D721Med (cell line): ENCODE measurements at places on chromosomes 12 and 14.

DNA sequence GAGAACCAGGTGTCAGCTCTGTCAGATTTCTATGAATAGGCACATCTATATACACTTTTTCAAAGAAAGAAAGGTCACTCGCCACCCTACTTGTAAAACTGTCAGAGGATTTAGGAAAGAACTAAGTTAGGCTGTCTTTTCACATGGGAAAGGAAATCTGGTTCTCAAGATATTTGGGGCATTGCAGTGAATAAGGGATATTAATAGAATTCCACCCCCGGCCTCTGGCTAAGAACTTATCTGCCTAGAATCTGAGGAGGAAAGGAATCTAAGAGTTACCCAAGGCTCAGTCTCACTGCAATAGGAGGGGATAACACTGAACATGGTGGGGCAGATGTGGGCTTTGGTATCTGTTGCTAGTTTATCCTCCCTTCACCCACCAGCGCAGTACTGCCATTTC is 677.6 kb downstream of the NRXN3 start:
- no peak for DNase-seq

DNA sequence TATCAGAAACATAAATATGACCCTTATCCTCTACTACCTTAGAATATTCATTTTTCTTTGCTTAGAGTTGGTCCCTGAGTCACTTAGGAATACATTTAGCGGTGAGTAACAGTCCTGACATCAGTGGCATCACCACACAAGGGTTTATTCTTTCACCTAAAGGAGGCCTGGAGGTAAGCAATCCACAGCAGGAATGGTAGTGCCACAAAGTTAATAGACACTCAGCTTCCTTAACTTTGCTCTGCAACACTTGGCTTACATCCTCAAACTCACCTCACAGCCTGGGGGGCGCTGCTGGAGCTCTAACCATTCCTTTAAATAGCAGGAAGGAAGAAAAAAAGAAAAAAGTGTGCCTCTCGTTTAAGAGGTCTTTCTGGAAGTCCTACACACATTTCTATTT is 29.1 kb downstream of the BBOF1 start:
- DNase-seq = no peak

DNA sequence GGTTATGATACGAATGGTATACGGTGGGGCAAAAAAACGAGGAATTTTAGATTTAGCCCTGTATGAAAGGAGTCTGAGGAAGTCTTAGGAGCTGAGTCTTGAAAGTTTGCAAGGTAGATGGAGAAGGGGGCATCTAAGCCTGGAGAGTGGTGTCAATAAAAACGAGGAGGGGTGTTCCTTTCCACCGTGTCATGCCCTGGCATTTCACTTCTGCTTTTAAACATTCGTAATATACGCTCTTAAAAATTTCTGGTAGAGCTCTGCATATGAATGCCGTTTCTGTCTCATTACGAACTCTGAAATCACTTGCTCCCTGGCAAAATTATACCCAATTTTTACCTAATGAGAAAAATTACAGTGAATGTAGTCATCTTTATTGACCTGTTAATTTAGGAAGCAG is 170.2 kb downstream of the ERC1 start:
- no peak for DNase-seq

DNA sequence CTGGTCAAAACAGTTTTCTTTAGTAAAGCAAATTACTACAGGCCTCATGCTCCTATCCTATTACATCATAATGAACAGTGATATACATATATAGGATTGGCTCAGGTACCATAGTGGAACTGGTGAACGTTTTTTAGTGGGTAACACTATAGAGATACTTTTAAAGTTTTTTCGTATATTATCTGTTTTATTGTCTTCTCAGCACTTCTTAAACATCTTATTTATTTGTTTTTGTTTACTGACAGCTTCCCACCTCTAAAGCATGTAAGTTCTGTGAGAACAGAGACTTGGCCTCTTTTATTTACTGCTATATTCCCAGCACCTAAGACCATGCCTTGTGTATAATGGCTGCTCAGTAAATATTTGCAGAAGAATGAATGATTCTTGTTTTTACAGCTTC is 81.1 kb upstream of the PSMA6 start:
- no peak for DNase-seq

- no peak for DNase-seq
These were observed 11.0 kb downstream of the ORAI1 start for GRCh38 chr12:121637231-121637914.

GRCh38 chr12:109064143-109064542 is 11.8 kb downstream of the USP30 start:
- no peak for DNase-seq

DNA sequence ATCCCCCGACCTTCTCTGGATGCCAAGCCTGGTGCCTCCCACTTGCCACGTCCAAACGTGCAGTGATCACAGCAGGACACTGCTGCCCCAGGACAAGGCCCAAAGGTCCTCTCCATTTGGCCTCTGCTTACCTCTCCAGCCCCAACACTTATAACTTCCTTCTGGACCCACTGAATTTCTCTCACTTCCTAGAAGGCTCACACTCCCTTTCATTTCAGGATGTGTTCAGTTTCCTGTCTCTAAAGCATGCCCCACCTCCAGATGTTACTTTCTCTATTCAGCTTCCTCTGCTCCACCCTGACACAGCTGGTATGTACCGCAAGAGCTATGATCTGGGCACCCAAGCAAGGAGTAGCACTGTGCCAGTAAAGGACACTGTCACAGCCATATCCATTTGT is 33.0 kb downstream of the CDKL1 start:
- no peak for DNase-seq
